AG04449 (cell line): ENCODE measurements at places on chromosomes 6 and 20.

DNA sequence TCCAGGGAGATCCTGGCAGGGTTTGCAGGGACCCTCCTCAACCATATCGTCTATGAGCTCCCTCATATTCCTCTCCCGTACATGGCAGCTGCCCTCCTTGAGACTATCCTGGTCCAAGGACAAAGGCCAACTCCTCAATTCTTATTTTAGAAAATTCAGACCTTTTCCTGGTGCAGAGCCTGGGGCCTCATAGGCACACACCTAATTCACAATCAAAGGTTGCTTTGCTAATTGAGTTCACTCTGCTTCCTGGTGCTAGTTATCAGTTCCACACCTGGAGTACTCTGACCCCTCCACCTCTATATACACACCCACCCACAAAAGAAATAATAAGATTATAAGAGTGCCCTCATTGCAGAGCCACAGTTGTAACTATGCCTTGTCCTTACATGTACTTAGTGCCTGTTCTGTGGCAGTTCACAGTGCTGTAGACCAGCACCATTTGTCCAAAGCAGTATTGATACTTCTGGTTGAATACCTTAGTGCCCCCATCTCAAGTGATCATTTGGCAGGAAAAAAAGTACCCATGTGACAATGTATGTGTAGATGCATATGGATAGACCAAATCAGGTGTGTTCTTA lies 38.7 kb downstream of the GSS start:
- no peak for DNase-seq

DNA sequence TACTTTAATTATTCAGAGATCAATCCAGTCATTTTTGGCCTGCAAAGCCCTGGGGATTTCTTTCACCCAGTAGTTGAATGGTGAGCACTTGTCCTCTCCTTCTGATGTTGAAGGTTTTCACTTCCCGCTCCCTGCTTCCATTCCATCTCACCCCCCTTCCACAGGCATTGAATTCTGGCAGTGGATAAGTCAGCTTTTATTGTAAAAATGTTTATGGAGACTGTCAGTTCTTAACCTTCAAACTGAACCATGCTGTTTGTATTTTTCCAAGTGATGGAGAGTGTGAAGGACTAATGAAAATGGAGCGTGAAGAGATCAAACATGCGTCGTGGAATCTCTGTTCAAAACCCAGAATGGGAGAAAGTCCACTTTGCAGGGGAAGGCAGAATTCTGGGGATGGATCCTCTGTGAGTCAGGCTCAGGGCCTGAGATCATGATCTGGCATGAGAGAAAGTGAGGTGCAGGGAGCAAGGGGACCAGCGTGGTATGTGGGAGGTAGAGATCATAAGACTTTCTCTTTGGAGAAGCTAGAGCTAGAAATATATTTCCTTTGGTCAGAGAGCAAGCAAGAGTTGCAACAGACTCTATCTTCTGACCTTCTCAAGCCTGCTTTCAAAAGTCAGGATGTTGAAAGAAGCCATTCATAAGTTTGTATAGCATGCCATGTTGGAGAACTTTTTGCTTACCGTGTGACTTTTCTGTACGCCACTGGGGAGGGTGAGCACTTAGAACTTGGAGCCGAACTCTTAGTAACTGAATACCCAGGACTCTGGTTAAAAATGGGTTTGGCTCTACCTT lies 30.2 kb downstream of the ISM1 start:
- no peak for DNase-seq

GRCh38 chr6:37700620-37700973 lies 2.9 kb upstream of the MDGA1 start:
- no peak for DNase-seq

DNA sequence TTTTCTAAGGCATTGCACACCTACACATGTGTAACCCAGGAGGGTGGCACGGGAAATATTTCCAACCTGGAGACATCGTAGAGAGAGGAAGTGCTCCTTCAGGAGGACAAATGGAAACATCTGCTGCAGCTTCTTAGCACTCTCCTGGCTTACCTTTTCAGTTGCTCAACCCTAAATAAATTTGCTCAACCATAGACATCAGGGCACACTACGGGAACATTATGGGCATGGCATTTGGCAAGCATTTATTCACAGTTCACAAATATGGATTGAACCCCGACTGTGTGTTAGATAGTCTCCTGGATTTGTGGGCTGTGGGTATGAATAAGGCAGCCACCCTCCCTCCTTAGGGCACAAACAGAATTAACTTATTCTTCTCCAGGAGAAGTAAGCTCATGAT lies 118.7 kb downstream of the SOX4 start:
- DNase-seq = no peak

DNA sequence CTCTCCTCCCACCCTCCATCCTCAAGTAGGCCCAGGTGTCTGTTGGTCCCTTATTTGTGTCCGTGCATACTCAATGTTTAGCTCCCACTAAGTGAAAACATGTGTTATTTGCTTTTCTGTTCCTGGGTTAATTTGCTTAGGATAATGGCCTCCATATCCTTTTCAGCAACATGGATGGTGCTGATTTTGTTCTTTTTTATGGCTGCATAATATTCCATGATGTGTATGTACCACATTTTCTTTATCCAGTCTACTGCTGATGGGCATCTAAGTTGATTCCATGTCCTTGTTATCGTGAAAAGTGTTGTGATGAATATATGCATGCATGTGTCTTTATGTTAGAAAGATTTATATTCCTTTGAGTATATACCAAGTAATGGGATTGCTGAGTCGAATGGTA lies 314.9 kb upstream of the IRAK1BP1 start:
- DNase-seq = no peak

- peak; percentile 58 for DNase-seq
Measured at GRCh38 chr6:130034378-130035146, 16.2 kb downstream of the L3MBTL3 start.

DNA sequence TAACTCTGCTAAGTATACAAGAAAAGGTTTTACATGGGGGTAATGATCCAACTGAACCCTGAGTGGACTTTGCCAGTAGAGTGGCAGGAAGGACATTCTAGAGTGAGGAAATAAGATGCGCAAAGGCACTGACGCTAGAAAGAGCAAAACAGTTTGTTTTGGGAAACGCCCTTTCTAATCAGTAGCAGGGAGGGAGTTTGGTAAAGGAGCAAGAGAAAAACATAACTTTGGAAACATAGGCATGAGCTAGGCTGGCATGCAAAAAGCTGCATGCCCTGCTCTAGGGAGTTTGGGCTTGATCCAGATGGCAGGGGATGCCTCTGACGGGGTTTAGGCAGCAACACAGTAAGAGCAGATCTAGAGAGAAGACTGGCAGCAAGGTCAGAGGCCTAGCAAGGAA lies 135.2 kb downstream of the DST start:
- no peak for DNase-seq

DNA sequence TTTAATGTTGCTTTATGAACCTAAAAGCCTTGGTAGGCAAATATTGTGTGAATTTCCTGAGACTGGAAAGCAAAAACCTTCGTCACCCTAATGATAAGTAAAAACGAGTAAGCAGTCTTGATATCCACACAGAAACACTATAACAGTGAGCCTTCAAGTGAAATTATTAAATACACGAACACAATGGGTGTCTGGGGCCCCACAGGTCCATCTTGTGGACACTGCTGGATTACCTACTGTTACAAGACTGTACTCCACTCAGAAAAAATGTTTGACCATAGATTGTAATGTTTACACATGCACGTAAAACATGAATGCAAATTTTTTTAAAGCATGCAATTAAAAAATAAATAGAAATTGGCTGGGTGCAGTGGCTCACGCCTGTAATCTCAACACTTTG lies 466.9 kb downstream of the CD83 start:
- no peak for DNase-seq

- no peak for DNase-seq
Measured at GRCh38 chr6:71226151-71226550, 62.5 kb upstream of the OGFRL1 start.

DNA sequence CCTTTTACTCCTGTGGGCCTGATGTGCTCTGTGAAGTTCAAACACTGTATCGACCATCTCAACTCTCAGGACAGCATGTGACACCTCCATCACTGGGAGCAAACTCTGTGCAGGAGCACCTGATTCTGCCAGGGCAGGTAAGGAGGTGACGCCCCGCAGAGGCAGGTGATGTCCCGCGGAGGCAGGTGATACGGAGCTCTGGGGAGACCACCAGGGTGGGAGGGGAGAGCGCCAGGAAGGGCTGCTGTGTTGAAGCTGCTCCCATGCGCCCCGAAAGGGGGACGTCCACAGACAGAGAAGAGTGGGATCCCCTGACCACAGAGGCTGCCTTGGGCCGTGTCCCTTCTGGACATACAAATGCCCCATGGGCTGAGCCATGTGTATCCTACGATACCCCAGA lies 58.3 kb downstream of the DACT2 start:
- DNase-seq = no peak

DNA sequence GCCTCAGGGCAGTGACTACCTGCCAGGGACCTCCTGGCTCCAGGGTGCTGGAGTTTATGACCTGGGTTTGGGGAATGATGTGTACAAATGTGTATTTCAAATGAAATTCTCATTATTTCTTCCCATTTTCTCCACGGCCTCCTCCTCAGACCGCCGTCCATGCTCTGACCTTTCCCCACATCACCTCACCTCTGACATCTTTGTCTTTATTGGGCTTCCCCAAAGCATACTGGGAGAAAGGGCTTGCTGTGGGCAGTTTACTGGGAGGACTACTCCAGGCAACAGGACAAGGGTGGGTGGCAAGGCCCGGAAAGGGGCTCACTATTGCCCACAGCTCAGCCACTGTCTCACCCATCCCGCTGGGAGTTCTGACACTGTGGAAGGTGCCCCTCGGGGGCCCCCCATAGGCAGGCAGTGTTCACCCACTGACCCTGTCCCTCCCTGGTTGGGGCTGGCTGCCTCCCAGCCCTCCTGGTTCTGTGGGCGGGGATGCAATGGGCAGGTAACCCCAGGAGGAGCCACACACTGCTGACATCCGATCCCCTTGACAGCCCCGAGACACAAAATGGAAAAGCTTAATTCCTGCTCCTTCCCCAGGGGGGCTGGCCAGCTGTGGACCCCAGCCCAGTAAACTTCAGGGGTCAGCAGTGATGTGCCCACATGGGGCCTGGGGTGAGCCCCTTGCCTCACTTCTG lies 39.8 kb upstream of the CST7 start:
- DNase-seq = no peak

DNA sequence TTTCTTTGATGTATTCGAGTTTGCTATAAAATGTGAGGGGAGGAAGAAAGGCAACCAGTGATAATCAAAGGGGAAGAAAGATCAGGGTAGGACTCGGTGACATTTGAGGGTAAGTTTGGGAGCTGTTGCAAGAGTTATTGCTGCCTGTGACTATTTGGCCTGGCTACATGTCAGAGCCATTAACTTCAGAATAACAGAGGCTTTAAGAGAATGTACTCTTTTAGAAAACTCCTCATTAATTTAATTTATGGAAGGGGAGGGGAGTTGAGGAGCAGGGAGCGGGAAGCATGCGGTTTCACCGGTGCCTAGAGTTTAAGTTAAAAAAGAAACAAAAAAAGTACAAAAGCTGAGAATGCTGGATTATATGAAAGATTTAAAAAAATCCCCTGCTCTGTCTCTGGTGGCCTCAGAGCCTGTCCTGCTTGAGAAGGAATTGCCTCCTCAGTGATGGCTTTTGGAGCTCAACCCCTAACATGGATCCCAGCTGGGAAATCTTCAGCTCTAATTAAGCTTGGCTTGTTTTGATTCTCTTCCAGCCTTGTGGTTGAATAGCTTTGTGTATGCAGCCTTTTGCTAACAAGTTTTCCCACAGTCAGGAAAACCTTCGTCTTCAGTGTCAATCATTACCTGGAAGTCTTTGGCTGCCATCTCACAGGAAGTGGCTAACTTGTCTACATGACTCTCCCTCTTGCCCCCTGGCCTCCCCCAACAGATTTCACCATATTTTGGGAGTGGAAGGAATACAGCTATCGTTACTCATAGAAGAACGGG lies 238.2 kb downstream of the SOX4 start:
- peak; percentile 59 for DNase-seq

DNA sequence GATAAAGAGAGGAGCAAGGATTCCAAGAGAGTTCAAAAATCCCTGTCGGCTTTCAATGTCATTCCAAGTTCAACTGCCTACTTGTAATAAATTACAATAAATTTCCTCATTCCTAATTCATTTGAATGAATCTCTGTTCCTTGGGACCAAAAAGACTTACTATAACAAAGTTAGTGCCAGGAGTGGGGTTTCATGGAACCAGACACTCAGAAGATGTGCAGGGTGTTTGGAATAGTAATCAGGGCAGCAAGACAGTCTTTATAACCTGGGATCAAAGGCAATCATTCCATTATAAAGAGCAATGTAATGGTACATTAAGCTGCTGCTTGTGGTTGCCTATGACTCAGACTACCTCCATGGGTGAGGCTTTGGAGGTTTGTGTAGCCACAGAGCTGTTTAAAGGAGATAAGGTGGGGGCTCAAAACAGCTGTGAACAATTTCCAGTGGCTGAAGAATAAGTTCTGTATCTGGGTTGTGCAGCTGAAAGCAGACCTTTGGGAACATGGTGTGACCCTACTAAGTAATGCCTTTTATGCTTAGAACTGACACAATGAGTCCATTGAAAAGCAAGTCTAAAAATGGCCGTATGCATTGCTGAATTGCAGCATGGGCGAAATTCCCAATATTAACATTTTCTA lies 159.9 kb downstream of the LINC00237 start:
- DNase-seq = no peak

DNA sequence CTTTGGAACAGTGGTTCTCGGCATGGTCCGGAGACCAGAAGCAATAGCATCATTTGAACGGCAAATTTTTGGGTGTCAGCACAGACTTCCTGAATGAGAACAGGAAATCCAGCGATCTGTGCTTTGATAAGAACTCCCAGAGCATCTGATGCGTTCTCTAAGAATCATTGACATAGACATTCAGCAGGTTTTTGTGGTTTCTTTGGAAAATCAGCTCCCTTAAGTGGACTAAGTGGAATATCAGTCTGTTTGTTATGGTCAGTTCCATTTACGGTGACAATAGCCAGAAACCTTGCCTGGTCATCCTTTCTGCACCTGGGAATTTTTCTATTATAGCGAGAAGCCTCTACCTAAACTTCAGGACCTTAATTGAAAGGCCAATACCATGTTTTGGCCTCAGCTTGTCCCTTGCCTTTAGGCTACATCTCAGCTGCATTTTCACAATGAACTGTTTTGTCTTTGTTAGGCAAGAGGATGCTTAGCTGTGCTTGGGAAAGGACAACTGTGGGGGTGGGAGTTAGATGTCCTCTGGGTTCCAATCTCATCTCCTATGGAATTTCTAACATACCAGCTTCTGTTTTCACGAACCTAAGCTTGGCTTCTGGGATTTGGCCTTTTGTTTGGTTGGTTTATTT lies 299.7 kb downstream of the CDKAL1 start:
- no peak for DNase-seq

GRCh38 chr6:112153926-112154607 lies 66.7 kb downstream of the FAM229B start:
- DNase-seq = no peak
